IPS DF 19.7 (cell line): ENCODE measurements at places on chromosomes 13 and 19.

DNA sequence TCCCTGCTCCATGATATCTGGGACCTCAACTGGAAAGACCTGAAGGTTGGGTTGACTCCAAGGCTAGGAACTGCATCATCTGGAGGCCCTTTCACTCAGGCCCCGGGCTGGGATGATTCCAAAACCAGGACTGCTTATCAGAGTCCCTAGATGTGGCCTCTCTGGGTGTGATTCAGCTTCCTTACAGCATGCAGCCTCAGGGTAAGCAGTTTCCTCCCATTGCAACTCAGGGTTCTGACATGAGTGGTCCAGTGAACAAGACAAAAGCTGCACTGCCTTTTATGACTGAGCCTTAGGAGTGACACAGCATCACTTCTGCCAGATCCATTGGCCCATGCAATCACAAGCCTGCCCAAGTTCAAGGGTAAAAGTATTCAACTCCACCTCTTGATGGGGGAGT is 502.8 kb downstream of the COG6 start:
- DNase-seq: no peak

- DNase-seq: no peak
Observed at GRCh38 chr19:18746401-18747325, 44.4 kb downstream of the COMP start.

DNA sequence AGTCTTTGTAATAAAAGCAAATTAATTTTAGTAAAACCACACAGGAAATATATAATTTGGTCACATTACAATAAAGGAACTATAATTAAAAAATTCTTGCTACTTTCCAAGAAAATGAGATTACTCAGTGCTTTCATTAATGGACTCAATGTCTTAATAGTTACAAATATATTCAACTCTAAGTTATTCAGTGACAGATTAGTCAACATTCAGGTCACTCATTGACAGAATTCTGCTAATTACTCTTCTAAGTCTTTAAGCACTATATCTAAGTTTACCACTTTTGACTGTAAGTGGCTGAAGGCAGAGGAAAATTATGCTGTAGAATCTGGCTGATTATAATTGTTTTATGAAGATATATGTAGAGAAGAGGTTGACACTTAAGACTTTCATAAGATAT is 1365.0 kb downstream of the EFNB2 start:
- no peak for DNase-seq

DNA sequence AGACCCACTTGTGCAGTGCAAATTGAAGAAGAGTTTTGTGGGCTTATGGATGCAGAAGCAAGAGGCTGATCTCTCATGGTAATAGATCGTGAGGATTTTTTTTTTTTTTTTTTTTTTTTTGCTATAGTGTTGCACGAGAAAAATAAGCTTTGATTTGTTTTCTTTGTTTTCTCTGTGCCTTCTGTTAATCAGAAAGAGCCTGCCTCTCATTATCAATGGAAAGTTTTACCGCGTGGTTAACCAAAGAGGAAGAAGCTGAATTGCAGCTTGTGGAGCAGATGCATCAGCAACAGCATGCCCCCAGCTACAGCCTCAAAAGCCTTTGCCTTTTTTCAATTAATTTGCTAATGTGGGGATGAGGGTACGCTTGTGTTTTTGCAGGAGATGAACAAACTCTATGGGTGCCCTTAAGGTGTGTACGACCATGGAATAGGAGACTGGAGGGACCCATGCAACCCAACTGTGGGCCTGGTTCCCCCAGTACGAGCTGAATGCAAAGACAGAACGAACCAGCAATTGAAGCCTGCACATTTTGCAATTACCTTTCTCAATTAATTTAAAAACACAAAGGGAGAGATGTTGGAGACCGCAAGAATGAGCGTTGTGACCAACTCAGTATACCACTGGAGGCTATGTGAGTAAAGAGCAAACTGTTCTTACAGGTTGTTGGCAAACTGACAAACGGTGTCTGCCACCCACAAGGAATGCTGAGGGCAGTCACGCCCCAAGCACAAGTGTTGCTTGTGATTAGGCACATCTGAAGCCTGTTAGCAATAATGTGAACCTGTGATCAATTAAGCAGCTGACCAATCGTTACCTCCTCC is 58.6 kb upstream of the SPRY2 start:
- no peak for DNase-seq

DNA sequence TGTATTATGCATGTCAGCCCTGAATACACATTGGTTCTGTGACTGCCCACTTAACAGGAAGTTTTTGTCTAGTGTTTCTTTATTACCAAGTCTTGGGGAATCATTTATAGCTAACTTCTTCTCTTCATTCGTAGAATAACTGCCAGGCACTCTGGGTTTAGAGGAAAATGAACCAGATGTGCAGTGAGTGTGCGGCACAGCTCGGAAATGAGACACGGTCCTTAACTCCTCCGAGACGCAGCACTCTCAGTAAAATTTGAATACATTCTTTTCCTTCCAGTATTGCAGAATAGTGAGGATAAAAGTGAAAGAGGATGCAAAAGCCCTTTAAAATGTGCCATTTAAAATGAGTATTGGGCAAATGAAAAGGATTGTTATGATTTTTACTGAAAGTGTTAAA is 29.2 kb downstream of the ATP8A2 start:
- DNase-seq: no peak

DNA sequence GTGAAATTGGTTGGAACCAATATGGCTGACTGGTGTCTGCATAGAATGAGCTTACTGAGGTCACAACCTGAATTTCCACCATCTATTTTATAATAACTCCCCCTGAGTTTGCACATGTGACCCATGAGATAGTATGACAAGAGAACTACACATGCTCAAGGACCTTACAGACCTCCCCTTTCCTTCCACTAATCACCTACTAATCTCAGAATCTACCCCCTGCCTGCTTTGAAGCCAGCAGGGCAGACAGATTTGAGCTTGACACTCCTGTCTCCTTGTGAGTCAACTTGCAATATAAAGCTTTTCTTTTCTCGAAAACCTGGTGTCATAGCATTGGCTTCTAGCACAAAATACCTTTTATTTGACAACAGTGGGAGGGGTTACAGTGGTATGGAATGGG is 248.4 kb downstream of the RFC3 start:
- no peak for DNase-seq

DNA sequence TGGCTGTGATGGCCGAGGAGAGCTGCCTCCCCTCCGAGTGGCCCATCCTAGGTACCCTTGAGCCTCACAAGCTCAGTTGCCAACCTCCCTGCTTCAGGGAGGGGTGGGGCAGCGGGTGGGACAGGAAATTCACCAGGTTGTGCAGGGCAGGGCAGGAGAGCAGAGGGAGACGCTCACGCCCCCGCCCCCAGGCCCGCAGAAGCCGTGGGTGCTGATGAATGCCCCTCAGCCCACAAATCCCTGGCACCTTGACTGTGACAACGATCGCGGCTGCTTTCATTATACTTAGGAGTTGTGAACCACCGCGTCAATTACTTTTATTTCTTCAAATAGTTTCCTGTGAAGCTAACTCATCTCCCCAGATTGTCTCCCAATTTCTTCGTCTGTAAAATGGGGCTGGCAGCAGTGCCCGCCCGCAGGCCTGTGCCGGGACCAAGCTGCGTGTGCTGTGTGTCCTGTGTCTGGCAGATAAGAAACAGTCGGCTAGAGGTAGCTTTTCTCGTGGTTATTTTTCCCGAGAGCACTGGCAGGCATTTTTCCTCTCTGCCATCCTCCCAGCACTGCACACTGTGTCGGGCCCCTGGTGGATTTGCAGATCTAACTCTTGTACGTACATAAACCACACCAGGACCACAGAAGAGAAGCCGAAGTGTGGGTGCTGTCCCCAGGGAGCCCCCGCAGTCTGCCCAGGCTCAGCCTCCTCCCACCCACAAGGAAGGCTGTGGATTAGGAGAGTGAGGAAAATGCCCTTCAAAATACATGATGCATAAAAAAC is 7.9 kb upstream of the RASA3 start:
- no peak for DNase-seq

GRCh38 chr19:17475541-17476115 is 5.3 kb downstream of the SLC27A1 start:
- no peak for DNase-seq
